ENCODE measurements at places on chromosomes 12 and 14.

DNA sequence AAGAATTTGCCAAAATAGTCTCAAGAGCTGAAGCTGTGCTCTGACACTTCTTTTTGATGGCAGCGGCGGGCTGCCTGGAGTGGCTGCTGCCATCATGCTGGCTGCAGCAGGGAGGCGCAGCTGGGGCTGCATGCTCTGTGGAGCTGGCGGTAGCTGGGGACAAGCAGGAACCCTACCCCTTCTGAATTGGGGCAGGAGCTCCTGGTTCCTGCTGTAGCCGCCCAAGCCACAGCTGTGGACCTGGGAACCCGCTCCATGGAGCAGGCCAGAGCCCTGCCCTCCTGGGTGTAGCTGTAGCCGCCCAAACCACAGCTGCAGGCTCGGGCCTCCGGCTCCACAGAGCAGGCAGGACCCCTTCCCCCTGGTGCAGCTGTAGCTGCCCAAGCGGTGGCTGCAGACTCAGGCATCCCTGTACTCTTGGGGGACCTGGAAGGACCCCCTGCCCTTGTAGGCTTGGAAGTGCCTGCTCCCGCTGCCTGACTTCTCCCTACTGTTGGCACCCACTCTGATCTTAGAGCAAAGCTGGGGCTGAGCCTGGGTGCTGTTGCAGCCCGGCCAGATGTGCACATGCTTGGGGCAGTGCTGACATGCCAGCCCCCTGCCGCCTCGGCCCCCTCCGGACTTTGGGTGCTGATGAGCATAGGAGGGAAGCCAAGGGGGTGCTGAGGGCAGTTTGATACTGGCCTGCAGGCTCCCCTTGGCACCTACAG is 33.3 kb downstream of the APAF1 start:
- DNase-seq = no peak

DNA sequence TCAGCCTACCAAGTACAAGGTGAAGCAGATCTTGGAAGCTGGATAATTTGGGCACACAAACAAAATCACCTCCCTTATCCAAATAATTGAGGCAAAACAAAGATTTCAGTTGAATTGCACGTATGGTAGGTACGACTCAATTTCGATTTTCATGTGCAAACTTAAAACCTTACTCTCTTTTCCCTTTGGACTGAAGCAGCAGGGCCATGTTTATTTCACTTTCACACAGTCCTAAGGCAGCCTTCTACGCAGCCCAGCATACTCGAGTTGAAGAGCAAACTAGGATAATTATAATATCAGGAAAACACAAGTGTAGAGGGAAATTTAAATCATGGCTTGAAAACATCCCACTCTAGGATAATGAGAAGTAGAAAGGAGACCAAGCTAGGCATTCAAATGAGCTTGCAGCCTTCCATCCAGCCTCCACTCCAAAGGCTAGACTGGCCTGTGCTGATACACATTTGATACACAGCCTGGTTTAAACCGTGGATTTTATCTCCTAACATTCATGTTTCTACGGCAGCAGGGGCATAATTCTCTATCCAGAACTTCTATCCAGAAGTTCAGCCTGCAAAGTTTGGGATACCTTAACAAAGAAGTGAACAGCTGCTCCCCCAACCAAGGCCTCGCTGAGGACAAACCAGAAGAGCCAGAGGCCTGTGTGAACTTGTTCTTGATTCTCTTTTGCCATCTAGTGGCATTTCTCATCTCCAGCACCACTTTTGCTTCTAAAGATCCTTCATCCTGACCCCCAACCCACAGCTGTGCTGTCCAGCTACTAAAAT is 2.4 kb upstream of the RNASE7 start:
- DNase-seq = no peak

DNA sequence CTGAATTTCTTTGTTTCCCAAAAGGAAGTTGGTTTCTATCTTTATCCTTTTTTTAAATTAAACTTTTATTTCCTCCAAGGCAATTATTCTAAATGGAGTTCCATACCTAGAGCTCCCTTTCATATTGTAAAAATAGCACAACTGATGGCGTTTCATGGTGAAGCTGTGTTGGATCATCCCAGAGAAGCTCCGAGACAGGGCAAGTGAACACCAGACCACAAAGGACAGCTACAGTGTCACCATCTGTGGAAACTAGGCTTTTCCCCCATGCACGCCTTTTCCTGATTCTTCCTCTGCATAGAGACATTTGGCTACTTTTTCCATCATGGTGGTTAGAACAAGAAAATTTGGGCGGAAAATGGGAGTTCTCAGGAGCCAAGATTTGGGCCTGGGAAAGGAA is 12.7 kb downstream of the TPCN1 start:
- no peak for DNase-seq

- no peak for DNase-seq
Observed at GRCh38 chr12:48858043-48858442, 6.1 kb upstream of the DDX23 start.

DNA sequence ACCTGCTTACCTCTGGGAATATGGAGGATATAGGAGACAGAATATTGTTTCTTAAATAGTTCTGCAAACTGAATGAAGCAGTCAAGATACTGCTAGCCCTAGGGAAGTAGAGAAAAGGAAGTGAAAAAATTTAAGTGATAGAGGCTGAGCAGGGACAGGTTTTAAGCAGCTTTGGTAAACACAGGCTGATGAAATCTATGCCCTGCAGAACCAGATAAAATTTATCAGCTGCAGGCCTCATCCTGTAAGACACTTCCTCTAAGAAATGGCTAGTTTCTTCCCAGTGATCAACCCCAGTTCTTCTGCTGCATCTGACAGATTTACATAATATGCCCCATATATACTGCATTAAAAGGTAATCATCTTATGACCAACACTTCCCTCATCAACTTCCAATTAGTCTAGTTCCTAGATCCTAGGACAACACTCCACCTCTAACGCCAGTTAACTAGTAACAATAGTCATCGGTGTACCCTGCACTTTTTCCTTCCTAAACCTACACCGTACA is 1.3 kb upstream of the ESYT1 start:
- DNase-seq = no peak

GRCh38 chr14:98819132-98819866 is 452.7 kb downstream of the BCL11B start:
- no peak for DNase-seq

GRCh38 chr14:65304239-65304638 is 108.3 kb upstream of the FUT8 start:
- DNase-seq = no peak

DNA sequence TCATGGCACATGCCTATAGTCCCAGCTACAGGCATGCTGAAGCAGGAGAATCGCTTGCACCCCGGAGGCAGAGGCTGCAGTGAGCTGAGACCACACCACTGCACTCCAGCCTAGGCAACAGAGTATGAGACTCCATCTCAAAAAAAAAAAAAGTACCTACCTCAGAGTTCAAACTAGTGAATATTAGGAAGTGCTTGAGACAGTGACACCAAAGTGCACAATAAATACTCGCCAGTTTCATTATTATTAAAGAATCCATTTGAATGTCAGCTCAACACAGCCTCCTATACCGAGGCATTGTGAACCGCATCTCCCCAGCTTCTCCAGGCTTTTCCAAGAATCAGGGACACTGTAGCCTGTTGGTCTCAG is 5.0 kb downstream of the GAPDH start:
- no peak for DNase-seq

GRCh38 chr12:109447482-109447881 is 29.6 kb downstream of the KCTD10 start:
- DNase-seq = no peak

- no peak for DNase-seq
Observed at GRCh38 chr12:132600048-132601032, 10.0 kb downstream of the LRCOL1 start.

- DNase-seq = no peak
Observed at GRCh38 chr12:123441523-123442164, 5.2 kb upstream of the RILPL2 start.

DNA sequence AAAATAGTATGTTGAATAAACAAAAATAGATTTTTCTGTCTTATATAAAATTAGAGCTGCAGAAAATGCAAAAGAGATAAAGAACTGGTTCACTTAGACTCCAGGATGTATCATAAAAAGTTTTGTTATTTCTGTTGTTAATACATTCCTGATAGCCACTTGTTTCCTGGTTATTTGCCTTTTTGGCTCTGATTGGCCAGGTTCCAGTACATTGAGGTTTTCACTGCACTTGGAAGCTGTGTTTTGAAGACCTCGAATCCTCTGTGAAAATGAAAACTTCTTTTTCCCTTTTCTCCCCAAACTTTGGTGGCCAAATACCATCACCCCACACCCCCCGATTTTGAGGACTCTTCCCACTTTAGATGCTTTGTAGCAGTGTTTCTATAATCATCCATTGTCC is 525.3 kb downstream of the MED13L start:
- no peak for DNase-seq

GRCh38 chr12:20096430-20096829 is 271.9 kb upstream of the PDE3A start:
- no peak for DNase-seq

DNA sequence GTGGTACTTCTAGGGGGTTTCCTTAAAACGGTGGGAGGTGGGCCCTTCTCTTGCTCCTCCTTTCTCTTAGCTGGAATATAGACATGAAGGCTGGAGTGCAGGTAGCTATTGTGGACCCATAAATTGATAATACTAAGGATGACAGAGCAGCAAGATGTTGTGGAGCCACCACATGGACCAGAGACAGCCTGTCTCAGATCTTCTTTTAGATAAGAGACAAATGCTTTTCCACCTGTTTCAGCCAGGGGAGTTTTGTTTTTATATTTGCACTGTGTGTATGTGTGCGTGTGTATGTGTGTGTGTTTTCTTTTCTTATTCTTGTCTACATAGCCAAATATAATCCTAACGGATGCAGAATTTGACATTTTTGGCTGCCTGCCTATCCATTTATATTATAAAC is 62.9 kb upstream of the HIF1A start:
- no peak for DNase-seq

DNA sequence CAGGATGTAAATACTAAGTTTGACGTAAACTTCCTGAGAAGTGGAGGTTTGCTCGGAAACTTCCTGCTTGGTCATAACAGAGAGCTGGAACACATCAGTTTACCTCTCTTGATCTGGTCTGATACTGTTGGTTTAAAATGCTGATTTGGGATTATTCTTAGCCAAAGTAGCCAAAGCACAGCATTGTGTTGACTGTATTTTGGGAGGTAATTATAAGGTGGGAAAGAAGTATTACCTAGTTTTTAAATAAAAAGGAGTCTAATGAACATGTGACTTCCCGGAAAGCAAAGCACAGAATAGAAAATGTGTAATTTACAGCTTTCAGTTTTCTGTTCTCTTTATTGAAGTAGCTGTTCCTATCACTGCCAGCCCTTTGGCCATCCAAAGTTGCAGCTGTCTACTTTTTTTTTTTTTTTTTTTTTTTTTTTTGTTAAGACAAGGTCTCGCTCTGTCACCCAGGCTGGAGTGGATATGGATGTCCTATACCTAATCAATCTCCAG is 52.2 kb upstream of the SRP54 start:
- DNase-seq = no peak

GRCh38 chr12:125922330-125922729 is 857.1 kb downstream of the AACS start:
- no peak for DNase-seq

DNA sequence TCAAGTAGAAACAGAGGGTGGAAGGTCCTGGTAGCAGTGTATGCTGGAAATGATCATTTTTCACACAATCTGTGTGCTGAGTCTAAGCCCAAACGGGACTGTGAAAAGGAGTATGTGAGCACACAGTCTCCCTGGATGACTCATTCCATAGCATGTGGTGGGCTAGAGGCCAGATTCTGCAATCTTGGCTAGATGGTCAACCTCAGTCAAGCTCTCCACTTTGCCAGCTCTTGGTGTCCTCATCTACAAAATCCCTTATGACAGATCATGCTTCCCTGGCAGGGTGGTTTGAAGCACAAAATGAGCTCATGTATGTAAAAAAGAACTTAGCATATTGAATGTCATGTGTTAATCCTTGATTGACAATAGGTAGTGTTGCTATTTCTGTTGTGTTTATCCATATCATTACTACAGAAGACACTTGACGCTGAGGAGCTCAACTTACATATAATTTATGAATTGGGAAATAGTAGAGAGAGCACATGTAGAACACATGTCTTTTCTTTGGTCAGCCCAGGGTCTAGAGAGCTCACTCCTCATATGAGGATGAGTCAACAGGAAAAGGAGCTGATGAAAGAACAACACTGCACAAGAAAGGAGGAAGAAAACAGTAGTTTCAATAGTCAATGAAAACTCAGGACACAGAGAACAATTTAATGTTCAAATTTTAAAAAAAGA is 517.5 kb downstream of the BCL11B start:
- DNase-seq = no peak

- no peak for DNase-seq
Observed at GRCh38 chr12:38785381-38785780, 120.0 kb downstream of the CPNE8 start.

DNA sequence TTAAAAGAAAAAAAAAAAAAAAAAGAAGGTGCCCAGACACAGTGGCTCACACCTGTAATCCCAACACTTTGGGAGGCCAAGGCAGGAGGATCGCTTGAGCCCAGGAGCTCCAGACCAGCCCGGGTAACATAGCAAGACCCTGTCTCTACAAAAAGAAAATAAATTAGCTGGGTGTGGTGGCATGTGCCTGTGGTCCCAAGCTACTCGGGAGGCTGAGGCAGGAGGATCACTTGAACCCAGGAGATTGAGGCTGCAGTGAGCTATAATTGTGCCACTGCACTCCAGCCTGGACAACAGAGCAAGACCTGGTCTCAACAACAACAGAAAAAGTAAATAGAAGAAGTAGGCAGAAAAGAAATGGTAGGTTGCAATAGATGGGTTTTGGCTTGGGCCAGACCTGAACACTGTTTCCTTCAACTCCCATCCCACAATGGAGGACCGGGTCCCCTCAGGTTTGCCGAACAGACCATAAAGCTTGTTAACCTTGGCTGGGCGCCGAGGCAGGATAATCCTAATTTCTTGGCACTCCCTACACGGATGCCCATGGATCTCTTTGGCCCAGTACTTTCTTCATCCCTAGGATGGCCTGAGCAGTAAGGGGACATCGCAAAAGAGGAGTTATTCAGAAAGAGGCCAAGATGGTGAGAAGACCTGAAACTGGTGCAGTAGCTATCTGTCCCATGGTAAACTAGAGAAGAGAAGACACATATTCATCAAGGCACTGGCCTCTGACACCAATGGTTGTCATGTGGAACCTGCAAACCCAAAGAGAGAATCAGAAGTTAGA is 165.5 kb upstream of the CCND2 start:
- DNase-seq = no peak

- DNase-seq = no peak
Observed at GRCh38 chr12:127214186-127214585, 1052.8 kb upstream of the TMEM132C start.

Measured in T-helper 17 cell (primary cell).